ENCODE measurements at places on chromosomes 7 and 10.

DNA sequence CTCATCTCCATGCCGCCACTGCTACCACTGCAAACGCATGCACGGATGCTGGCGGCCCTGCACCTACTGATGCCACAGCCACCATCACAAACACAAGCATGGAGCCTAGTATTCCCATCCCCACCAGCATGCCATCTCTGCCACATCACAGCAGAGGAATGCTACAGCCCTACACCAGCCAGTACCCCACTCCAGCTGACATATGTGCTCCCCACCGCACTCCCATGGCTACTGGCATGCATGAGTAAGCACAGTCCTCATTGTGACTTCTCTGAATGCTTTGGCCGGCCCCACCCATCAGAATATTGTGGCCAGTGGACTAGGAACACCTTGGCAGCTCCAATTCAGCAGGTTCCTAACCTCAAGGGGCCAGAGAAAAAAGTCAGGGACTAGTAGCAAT lies 705.5 kb downstream of the POM121L12 start:
- no peak for DNase-seq

DNA sequence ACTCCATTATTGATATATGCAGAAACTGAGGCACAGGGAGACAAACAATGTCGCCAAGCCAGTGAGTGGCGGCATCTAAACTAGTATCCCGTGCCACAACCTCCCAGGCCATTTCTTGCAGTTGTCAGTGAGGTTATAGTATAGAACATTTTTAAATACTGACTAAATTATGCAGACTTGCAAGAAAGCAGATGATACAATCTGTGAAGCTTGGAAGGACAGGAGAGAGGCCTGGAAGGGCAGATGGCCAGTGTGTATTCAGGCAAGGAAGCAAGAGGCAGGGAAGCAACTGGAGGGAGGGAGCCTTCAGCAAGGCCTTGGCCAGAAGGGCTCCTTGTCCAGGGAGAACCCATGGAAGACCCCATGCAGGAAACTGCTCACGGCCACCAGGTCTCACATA lies 110.3 kb upstream of the APBB1IP start:
- DNase-seq, result no peak

- no peak for DNase-seq
Observed at GRCh38 chr10:87551326-87551725, 46.6 kb downstream of the MINPP1 start.

DNA sequence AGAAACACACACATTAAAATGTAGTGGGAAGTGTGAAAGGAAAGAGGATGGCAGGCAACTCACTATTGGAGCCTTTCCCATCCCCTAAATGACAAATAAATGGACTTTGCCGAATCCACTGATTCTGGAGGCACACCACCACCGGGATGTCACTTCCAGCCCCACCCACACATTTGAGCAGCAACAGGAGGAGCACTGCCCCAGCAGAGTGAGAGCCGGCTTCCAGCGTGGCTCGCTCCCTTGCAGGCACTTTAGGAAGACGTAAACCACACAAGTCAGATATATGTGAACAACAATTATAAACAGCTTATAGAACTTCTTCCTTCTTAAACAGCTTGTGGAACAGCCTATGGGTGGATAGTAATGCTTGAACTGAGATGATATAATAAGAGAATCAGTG lies 191.0 kb downstream of the DGKI start:
- no peak for DNase-seq

- DNase-seq, result no peak
Observed at GRCh38 chr7:25180946-25181345, 47.3 kb downstream of the NPVF start.

- no peak for DNase-seq
Observed at GRCh38 chr7:158252081-158252836, 335.4 kb downstream of the PTPRN2 start.

DNA sequence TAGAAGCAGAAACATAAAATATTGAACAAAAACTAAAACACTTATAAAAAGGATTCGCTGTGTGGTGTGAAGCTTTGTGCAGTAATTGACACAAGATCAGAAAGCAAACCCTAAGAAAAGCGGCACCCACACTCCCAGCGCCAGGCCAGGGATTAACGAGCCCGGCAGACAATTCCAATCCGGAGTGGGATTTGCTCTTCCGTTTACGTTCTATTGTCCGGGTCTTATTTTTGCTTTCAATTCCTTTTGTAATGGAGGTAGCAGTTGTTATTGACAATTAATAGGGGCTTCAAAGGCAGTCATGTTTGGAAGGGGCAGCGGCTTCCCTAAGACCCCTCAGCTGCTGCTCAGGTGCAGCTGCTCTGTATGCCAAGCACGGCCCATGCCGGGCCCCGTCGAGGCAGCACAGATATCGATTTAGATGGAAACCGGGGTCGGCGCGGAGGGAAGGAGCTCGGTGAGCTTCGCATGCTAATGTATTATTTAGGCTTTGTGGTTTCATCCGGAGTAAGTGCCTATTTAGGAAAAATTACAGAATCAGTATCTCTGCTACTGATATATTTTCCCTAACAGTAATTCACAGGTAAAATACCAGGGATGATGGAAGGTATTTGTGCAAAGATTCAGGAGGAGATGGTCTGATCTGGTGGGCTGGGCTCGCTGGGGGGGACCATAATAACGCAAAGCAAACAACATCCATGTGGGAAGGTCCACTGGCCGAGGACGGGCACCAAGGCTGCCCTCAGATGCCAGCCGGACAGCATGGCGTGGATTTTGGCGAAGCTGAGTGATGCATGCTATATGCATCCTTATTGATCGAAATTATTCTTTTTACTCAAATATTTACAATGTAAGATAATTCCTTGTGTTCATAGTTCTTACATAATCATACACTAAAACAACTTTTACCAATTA lies 561.7 kb downstream of the PTPRN2 start:
- no peak for DNase-seq

GRCh38 chr7:30412782-30413504 lies 65.6 kb downstream of the NOD1 start:
- DNase-seq, result peak; percentile 63
